ENCODE measurements at places on chromosomes 6 and 20.

- DNase-seq = no peak
These were observed 62.1 kb upstream of the ADGRB3 start for GRCh38 chr6:68572975-68573374.

- no peak for DNase-seq
These were observed 497.3 kb downstream of the PRKN start for GRCh38 chr6:162230147-162230752.

DNA sequence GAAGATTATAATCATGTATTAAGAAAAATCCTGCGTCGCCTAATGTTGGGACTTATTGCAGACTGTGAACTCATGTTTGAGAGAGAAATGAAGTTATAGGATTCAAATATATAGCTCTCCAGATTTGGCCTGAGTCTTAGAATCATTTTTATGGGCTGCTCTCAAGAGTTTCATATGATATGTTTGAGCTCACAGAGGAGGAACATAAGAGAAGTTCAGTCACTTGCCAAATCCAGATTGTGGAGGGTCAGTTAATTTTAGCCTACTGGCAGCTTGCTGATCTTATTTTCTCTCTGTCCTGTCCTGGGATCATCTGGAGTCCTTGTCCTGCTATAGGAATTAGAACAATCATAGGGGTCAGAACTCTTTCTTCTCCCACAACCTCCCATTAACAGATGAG, 186.1 kb upstream of the SUPT3H start:
- DNase-seq = no peak

DNA sequence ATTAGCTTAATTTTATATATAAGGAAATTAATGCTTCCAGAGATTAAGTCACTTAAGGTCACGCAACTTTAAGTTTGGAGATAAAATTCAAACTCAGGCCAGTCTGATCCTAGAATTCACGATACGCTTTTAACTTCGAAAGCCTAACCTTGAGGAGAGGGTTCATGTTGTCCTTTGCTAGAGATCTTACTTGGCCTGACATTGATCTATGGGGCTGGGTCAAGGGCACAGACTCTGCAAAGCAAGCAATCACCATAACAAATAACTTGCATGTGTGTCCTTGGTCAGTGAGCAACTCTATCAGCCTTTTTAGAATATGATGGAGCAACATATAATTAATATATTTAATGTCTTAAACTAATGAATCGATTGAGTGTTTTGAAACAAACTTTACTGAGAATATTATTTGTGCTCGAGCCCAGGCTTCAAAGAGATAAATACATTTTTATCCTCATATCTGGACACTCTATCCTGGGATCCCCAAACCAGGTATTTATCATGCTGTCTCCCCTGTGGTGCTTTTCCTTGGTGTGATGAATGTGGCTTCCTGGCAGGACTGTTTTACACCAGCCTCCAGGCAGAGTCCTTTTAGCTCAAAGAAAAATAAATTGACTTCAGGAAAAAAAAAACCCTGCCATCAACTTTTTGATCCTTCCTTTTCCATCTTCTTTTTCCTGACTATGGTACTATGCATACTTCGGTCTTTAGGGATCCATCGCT, 29.1 kb downstream of the RPS12 start:
- DNase-seq = no peak

DNA sequence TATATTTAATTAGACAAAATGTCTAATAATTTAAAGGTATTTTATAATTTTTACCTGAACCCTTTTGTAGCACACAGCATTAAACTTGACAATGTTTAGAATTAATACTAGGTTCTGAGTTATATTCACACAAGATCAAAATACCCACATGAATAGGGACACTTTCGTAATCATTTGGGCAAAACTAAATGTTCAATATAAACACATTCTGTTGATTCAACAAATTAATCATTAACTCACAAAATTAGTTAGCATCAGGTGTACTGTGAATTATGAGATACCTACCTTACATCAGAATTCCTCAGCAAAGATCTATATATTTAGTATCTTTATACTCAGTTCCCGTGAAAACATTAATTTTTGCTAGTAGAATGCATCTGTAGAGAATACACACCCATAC, 481.5 kb upstream of the MANEA start:
- DNase-seq = no peak

- DNase-seq = no peak
These were observed 8.9 kb downstream of the MANBAL start for GRCh38 chr20:37298190-37298939.

DNA sequence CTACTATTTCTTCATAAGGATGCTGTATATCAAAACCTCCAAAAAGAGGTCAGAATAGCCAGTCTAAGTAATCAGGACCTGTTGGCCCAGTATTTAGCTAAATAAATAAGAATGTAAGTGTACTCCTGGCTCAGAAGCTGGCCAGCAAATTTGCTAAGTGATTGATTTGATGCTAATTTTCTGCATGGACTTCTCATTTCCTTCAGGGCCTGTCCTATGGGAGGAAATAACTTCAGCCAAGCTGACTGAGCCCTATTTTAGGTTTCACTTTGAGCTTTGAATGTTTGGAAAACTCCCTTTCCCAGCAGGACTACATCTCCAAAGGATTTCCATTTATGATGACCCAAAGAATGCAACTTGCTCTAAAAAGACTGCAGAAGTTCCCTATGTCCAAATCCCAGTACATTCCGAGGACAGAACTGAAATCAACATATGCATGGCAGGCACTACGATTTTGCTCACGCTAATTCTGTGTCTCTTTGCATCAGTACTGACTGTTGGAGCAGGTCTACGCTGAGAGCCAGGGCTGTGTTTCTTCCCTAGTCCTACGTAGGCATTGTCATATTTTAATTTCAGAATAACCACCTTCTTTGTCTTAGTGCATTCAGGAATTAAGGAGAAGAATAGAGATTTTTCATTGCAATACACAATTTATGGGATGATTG, 441.4 kb upstream of the PLCB4 start:
- no peak for DNase-seq

GRCh38 chr6:122422614-122423267, 23.3 kb downstream of the HSF2 start:
- no peak for DNase-seq
